Activated CD4-positive, alpha-beta memory T cell treated with anti-CD3 and anti-CD28 coated beads, Interleukin-2, amount 10 ng/mL, durations not matched to agents 7 days and 5 days (primary cell): ENCODE measurements at places on chromosomes 7 and 10. TPM values are rescaled to one million over a fixed set of nuclear protein-coding genes. Genes with fewer than 3 reads are reported as not detected.
A peak's percentile ranks its signal among the peaks of the same experiment; 100 is the strongest.

DNA sequence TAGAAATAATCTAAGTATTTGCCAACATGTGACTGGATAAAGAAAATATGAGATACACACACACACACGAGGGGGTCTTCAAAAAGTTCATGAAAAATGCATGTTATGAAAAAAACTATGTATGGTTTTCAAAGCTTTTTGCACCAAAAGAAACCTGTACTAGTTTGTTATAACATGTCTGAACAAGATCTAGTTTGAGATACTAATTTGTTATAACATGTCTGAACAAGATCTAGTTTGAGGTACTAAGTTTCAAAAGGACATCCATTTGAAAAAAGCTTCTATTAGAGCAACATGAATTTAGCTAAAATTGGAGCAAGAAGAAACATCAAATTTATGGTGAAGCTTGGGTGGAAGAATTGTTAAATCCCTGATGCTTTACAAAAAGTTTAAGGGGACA, 19.8 kb upstream of the ADRA2A start:
- peaks cover 16% of the 10 kb centered on the region for H3K27me3 ChIP-seq
- H3K36me3 ChIP-seq, result no peaks in the 10 kb centered on the region
- H3K4me3 ChIP-seq, result no peak overlapping the region
- no peak for DNase-seq
- no peaks in the 10 kb centered on the region for H3K4me1 ChIP-seq

SLC16A12 gene
- not detected for total RNA-seq

DNA sequence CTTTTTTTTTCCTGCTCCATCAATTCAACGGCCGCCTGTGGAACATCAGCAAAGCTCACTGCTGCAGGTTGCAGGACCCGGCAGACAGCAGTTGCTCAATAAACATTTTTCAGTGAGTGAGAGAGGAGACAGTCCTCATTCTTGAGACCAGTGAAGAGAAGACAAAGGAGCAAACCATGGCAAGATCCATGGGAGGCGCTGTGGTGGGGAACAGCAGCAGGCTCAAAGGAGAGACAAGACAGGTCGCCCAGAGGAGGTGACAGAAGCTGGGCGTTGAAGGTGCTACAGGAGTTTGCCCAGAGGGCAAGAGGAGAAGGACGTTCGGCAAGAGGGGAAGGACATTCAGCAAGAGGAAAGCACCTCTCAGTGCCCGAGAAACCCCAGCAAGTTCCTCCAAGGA, 74.5 kb upstream of the FGFR2 start:
- H3K27me3 ChIP-seq, result no peaks in the 10 kb centered on the region
- H3K27ac ChIP-seq, result no peak overlapping the region
- DNase-seq, result no peak
- no peaks in the 10 kb centered on the region for H3K4me1 ChIP-seq

KDM7A gene
- 24.3 TPM for total RNA-seq

GJC3 gene
- total RNA-seq, result not detected

AGAP4 gene
- total RNA-seq, result 15.2 TPM

HK1 gene
- total RNA-seq, result 142 TPM

HOXA3 gene
- total RNA-seq, result not detected

GRCh38 chr10:117442944-117443685, 67.9 kb upstream of the PDZD8 start:
- H3K4me3 ChIP-seq, result no peak overlapping the region
- DNase-seq, result peak; percentile 49
- peaks cover 3% of the 10 kb centered on the region for H3K4me1 ChIP-seq
- H3K27ac ChIP-seq, result no peak overlapping the region
- H3K36me3 ChIP-seq, result no peaks in the 10 kb centered on the region
- H3K27me3 ChIP-seq, result no peaks in the 10 kb centered on the region

DNA sequence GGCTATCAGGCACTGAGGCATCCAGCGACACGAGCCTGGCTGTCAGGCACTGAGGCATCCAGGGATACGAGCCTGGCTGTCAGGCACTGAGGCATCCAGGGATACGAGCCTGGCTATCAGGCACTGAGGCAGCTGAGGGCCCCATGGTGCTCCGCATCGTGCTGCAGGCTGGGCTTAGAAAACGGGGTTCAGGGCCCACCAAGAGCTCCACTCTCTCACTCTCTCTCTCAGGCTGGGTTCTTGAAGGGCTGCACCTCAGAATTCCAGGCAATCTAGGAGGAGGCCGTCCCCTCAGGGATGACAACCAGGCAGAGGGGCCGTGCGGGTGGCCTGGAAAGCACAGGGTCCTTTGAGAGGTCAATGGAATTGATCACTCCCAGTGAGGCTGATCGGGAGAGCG, 69.0 kb downstream of the CFAP46 start:
- H3K4me1 ChIP-seq, result no peaks in the 10 kb centered on the region
- H3K27ac ChIP-seq, result no peak overlapping the region
- H3K27me3 ChIP-seq, result peaks cover 5% of the 10 kb centered on the region
- DNase-seq, result no peak
- no peaks in the 10 kb centered on the region for H3K36me3 ChIP-seq
- no peak overlapping the region for H3K4me3 ChIP-seq

- no peak overlapping the region for H3K4me3 ChIP-seq
- no peak overlapping the region for H3K27ac ChIP-seq
- peaks cover 5% of the 10 kb centered on the region for H3K4me1 ChIP-seq
- peaks cover 4% of the 10 kb centered on the region for H3K36me3 ChIP-seq
- H3K27me3 ChIP-seq, result peaks cover 13% of the 10 kb centered on the region
- DNase-seq, result no peak
These were observed 135.9 kb downstream of the ARHGAP12 start for GRCh38 chr10:31792745-31793144.

GRCh38 chr10:21495752-21496342, 29.6 kb downstream of the SKIDA1 start:
- no peak overlapping the region for H3K27ac ChIP-seq
- peak overlapping the region; percentile 70 for H3K4me3 ChIP-seq
- H3K36me3 ChIP-seq, result no peaks in the 10 kb centered on the region
- H3K4me1 ChIP-seq, result peaks cover 24% of the 10 kb centered on the region
- peak; percentile 87 for DNase-seq

GRCh38 chr10:77501846-77502261, 135.8 kb downstream of the KCNMA1 start:
- no peak overlapping the region for H3K27ac ChIP-seq
- peaks cover 3% of the 10 kb centered on the region for H3K27me3 ChIP-seq
- no peak for DNase-seq
- H3K4me3 ChIP-seq, result no peak overlapping the region
- H3K4me1 ChIP-seq, result no peaks in the 10 kb centered on the region

BMPER gene
- not detected for total RNA-seq
